ENCODE measurements at places on chromosomes 12 and 14.

DNA sequence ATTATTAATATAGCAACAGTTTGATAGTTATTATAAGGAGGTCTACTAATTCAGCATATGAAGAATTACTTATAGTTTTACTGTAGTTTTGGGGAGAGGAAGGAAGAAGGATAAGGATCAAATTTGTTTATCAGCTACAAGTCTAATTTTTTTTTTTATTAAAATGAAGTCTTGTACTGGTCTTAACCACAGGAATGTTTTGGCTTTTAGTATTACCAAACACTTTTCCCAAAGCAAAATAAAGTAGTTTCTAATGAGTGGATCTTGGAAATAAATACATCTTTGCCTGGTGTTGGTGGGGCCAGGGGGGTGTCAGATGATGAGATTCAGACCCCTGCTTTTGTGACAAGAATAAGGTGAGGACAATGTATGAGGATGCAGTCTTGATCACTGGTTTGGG lies 57.2 kb upstream of the ZDHHC17 start:
- DNase-seq: no peak

GRCh38 chr12:79374545-79374944 lies 316.2 kb downstream of the PAWR start:
- no peak for DNase-seq

GRCh38 chr14:93322929-93323599 lies 9.8 kb downstream of the BTBD7 start:
- DNase-seq: no peak

DNA sequence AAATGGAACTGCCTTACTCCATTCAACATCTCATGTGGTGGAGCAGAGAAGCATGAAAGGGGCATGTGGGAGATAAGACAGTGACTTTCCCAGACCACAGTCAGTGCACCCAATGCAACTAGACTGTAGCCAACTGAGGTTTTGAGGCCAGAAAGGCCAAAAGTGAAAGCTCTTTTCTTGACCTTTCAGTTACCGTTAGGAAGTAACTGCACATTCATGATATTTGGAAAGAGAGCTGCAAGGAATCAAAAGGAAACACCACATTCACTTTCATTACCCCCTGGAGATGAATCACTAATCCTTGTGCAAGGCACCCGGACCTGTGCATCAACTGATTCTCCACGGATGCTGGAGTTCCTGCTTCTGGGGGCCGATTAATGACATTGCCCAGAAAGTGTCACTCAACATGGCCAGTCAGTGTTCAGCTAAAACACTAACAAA lies 72.9 kb upstream of the ELK3 start:
- no peak for DNase-seq

DNA sequence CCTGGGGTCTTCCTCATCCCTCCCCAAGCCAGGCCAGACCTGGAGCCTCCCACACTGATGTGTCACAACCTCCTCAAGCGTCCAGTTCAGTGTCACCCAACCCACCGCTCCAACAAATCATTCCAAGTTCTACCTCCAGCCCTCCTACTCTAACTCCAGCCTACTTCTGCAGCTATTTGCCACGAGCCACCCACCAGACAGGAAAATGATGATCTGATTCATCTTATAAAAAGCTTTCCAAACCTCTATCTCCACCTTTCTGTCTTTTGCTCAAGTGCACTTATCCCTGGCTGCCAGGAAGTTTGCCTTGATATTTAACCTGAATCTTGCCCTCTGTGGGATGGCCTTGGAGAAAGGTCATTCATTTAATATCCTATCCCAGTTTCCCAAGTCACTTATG lies 30.2 kb downstream of the SMUG1 start:
- DNase-seq: no peak

DNA sequence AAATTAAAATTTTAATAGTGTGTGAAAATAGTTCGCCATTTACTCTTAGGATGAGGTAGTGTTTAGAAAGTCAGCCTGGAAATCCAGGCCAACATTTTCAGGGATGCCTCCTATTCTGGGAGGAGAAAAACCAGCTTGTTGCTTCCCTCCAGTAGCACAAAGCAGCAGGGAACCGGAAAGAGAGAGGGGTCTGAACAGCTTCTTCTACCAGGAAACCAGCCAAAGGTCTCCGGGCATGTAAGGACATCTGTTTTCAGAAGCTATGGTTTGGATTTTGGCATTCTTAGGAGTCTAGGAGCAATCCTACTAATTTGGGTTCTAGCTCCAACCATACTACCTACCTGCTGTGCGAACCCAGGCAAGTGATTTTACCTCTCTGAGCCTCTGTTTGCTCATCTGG lies 85.3 kb downstream of the DPF3 start:
- no peak for DNase-seq
